ENCODE measurements at places on chromosomes 12 and 14. TPM values are rescaled to one million over a fixed set of nuclear protein-coding genes. Genes with fewer than 3 reads are reported as not detected.

Gene FGD6
- 5.7 TPM for total RNA-seq

Gene C14orf132
- total RNA-seq = 8.9 TPM

Gene TAS2R31
- total RNA-seq = 8.9 TPM

Gene EXOC3L4
- total RNA-seq = 0.52 TPM

Gene SLC11A2
- total RNA-seq = 39.1 TPM

Gene LHX5
- not detected for total RNA-seq

Gene KRT72
- total RNA-seq = not detected

Gene IL26
- total RNA-seq = not detected

Gene TARBP2
- total RNA-seq = 29.7 TPM

Gene LRRIQ1
- not detected for total RNA-seq

Gene ASIC1
- 2.6 TPM for total RNA-seq

Gene ARHGEF40
- total RNA-seq = 32.4 TPM

Gene EPYC
- total RNA-seq = 0.52 TPM

Gene RNASE4
- total RNA-seq = 17.7 TPM

Gene ASB2
- total RNA-seq = 16.2 TPM

Gene PIK3C2G
- total RNA-seq = 0.52 TPM

Gene GLIPR1L2
- not detected for total RNA-seq

Gene SOX5
- total RNA-seq = 6.3 TPM

Gene TTC7B
- 5.7 TPM for total RNA-seq

Gene TEX22
- total RNA-seq = under 0.01 TPM

Gene WNT1
- total RNA-seq = not detected
